ENCODE measurements at places on chromosomes 5 and 9.
A peak's percentile ranks its signal among the peaks of the same experiment; 100 is the strongest.

- DNase-seq, result no peak
Observed at GRCh38 chr5:36590513-36591286, 15.7 kb upstream of the SLC1A3 start.

DNA sequence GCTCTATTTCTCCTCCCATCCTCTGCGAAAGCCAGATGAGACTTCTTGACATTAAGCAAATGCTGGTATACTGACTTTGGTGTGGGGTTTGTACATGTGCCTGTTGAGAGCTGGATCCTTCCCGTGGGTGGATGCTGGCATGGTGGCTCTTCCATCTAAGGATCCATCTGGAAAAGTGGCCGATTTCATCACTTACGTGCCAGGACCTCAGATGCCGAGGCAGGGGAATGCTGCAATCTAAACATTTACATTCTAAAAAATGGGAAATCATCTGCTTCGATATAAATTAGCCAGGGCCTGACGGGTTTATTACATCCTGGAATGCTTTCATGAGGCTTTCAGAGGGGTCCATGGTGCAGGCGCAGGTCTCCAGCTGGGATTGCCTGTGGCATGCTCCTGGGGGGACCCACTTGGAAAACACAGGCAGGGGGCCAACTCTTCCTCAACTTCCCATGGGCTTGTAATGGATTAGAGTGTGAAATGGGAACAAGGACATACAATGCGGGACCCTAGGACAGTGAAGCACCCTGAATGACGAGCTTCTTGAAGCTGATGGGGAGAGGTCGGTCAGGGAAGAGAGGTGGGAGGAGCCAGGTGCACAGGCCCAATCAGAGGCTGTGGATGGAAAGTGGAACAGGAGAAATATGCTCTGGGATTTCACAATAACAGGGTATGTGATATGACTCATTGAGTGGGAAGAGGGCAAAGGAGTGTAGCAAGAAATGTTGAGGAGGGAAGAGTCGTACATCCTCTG lies 105.5 kb upstream of the PITX1 start:
- DNase-seq, result peak; percentile 98

DNA sequence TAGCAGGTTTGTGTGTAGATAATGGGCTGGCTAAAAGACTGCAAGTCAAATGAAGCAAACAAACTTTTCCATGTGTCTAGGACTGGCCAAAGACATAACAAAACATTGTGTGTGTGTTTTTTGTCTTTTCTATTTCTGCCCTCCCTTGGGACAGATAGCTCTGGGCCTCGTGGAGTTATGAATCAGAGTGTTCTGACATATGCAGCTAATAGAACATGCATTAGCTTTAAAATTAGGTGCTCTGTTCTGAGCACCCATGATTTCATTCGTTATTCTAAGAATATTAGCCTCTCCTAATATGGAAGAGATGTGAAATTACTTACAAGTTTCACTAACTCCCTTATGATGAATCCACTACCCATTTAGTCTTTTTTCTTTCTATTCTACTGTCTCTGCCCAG lies 367.3 kb upstream of the PAPPA start:
- DNase-seq, result no peak

DNA sequence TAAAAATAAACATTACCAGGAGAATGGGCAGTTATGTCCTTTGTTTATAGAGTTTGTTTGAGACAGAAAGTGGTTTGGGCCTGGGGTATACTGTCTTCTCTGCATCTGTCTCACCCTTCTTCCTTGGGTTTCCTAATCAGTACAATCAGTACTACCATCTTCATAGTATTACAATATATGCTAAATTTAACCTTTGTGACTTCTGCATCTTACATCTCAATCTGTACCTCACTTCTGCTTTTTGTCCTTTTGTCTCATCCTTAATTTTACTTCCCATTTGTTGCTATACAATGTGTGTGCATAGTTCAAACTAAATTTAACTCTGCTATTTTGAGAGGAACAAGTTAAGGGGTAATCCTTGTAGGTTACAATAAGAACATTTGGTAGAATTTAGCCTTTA lies 19.6 kb downstream of the FBXO38 start:
- DNase-seq, result no peak

DNA sequence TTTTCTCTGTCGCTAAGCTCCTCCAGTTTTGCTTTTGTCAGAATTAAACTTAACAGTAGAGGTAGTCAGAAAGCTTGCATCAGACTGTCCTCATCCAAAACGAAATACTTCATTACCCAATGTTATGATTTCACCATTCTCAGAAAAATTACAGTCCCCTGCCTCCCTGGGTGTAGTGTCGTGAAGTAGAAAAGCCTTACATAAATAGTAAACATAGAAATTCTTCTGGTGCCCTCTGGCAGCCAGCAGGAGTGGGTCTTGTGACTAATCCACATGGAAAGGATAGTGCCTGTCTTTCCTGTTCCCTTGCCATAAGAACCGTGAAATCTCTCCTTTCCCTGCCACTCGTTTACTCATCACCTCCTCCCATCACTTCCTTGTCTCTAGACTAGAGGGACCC lies 230.6 kb downstream of the GNA14 start:
- DNase-seq, result peak; percentile 23

- DNase-seq, result no peak
Observed at GRCh38 chr9:123339666-123340510, 16.1 kb upstream of the CRB2 start.

DNA sequence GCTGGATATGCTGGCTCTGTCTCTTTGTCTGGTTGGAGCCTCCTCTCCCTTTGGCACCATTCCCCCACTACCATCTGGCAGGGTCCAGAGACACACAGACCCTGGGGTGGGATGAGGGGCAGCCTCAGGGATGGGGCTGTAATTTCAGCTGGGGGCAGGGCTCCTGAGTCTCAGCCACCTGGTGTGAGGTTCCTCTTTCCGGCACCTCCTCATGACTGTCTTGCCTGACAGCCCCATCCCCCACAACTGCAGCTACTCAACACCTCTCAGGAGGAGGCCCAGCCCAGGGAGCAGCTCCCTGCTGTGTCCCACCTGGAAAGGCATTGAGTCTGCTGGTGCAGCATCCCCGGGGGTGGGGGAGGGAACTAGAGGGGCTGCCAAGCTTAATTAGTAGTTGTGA lies 11.7 kb upstream of the RPS14 start:
- DNase-seq, result no peak

- DNase-seq, result peak; percentile 61
Observed at GRCh38 chr5:143074414-143074996, 304.3 kb downstream of the ARHGAP26 start.

GRCh38 chr5:72814104-72814503 lies 2.4 kb upstream of the TNPO1 start:
- DNase-seq, result no peak

DNA sequence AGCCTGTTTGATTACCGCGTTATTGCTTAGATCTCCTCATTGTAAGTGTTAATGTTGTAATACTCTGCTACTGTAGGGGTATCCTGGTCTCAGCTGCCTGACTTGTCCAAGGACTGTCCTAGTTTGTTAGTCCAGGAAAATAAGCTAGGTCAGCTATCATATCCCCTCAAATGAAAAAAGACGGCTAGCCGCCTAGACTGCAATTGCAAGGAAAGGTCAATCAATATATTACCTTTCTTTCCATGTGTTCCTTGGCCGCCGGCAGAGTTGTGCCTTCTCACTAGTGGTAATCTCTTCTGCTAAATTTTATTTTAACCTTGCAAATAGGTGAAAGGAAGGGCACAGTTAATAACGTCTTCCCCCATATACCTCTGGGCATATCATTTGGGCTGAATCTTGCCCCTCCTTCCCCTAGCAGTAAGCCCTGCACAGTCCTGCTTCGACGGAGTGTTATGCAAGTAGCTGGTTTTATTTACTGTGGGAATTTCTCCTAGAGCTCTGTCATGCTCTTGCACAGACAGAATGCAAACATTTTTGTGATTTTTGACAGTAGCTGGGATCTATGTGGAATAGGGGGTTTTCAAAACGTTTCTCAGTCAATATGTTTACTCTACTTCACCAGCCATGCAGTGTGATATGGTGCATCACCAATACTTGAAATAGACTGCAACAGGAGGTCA lies 288.5 kb downstream of the MAST4 start:
- DNase-seq, result no peak

GRCh38 chr9:124006448-124007361 lies 4.9 kb upstream of the LHX2 start:
- no peak for DNase-seq

DNA sequence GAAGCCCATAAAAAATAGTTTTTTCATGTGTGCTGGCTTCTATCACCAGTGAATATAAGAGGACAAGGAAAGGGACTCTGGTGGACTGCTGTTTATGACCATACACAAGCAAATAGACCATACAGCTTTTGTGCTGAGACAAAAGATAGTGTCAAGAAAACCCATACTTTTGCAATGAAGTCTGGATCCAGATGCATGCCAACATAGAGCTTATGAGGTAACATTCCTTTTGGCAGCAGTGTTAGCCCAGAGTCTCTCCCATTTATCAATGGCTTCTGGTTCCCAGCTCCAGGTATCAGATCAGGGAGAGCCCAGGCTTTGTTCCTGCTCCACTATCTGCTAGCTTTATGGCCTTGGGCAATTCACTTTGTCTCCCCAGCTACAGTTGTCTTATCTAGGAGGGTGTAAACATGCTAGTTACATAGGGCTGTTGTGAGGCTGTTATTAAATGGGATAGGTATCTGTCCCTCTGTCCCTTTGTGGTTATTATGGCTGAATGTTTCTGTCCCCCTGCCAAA lies 55.6 kb downstream of the CCDC192 start:
- DNase-seq, result no peak

GRCh38 chr9:110802416-110803035 lies 133.9 kb downstream of the MUSK start:
- no peak for DNase-seq

- DNase-seq, result no peak
Observed at GRCh38 chr9:69081261-69081660, 45.7 kb downstream of the FXN start.

- DNase-seq, result no peak
Observed at GRCh38 chr9:12980085-12980851, 205.4 kb downstream of the LURAP1L start.

DNA sequence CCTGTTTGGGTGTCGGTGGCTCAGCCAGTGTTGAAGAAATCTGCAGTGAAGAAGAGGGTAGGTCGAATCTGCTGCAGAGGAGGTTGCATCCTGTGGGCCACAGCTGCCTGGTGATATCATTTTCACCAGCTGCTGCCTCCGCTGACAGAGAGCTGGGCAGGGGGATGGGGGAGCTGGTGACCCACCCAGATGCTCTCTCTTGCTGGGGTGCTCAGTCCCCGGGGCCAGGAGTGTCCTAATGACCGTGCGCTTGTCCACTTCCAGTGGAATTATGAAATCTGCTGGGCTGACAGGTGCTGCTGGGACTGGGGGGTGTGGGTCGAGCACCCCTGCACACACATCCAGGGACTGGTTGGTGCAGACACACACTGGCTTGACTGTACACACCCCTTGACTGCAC lies 83.2 kb upstream of the IRX4 start:
- no peak for DNase-seq

- DNase-seq, result peak; percentile 79
Observed at GRCh38 chr9:83707518-83707767, 315 bp downstream of the UBQLN1 start.

GRCh38 chr5:69042915-69043654 lies 50.7 kb upstream of the SLC30A5 start:
- peak; percentile 82 for DNase-seq

DNA sequence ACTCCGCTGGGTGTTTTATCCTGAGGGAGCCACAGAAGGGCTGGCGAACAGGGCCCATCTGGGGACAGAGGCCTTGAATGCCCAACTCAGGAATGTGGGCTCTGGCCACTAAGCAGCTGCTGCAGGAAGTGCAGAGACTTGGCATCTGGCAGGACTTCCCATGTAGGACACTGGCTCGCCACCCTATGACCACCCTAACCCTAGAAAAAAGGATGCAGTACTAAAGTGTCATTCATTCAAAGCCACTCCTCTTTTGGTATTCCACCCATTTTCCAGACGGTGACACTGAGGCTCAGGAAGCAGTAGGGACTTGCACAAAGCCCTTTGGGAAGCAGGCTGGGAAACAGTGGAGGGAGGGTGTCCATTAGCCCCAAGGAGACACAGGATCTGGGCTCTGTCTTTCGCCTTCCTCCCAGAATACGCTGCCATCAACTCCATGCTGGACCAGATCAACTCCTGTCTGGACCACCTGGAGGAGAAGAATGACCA lies 3.0 kb downstream of the BBLN start:
- no peak for DNase-seq

- no peak for DNase-seq
Observed at GRCh38 chr9:77507212-77507961, 140.7 kb downstream of the GNA14 start.

GRCh38 chr9:121708768-121709488 lies 57.5 kb downstream of the DAB2IP start:
- DNase-seq, result no peak

- no peak for DNase-seq
Observed at GRCh38 chr9:37727013-37727412, 26.6 kb upstream of the TRMT10B start.

GRCh38 chr9:127067603-127068220 lies 54.7 kb downstream of the ANGPTL2 start:
- DNase-seq, result peak; percentile 49

- no peak for DNase-seq
Observed at GRCh38 chr5:80369521-80369920, 38.3 kb upstream of the ZFYVE16 start.

DNA sequence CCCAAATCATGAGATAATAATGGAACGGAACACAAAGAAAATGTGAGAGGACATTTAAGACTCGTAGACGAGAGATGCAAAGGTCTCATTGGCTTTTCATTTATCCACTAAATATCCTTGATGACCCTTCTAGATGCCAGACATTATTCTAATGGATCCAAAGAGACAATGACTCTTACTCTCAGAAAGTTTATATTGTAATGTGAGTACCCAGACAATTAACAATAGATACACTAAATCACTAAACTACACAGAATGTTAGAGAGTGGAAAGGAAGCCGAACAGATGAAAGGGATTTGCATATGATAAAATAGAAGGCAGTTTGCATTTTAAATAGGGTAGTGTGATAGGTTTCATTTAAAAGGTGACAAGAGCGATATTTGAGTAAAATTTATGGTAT lies 973.3 kb downstream of the TAF11L14 start:
- no peak for DNase-seq

DNA sequence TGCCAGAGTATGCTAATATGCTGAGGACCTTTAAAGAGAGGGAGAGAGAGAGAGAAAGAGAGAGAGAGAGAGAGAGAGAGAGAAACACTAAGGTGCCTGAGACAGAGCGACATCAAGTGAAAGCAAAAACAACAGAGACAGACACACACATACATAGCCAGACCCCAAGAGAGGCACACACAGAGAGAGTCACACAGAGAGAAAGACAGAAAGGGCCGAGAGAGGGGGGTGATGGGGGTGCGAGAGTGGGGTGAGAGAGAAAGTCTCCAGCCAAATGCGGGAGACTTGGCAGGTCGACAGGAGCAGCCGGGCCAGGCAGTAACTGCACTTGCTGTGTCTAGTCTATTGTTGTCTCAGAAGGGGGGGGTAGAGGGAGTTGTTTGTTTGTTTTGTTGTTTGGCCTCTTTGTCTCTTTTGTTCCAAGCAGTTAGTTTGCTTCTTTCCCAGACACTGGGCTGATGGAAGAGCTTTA lies 30.1 kb upstream of the NFIB start:
- no peak for DNase-seq
